Hematopoietic multipotent progenitor cell treated with erythropoietin and hydrocortisone succinate and interleukin-3 and kit ligand, for 15 days (in vitro differentiated cells): ENCODE measurements at places on chromosomes 12 and 14.

GRCh38 chr14:104685216-104685997 lies 4.0 kb upstream of the INF2 start:
- no peak for DNase-seq

DNA sequence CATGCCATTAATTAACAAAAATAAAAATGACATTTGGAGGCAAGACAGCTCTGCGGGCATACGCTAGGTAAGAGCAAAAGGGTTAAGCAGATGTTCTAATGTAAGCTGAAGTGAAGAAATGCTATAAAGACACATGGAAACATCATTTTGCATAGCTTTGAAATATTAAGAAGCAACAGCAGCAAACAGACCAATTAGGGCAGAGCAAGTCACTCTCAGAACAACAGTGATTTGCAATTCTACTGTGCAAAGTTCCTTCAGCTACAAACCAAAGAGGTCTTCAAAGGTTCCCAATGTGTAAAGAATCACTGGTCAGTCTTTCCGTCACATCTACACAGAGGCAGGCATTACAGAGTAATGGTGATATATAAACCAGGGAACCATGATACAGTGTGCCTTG lies 68.2 kb downstream of the PAPLN start:
- DNase-seq = no peak

DNA sequence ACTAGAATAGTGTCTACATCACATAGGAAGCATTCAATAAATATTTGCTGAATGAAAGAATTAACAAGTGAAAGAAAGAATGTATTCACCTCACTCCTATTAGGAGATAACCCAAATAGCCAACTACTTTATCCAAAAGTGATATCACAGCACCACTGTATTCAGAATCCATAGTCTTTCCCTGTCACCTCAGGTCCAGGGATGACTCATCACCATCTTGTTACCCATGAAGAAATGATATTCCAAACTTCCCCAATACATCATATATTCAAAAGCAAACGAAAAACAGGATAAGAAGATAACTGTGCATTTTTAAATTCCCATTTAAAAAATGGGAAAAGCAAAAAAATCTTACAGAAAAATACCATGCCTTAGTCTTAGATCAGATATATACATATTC lies 39.1 kb downstream of the TXNDC16 start:
- DNase-seq = no peak

- no peak for DNase-seq
Measured at GRCh38 chr12:11917501-11917900, 153.2 kb upstream of the BCL2L14 start.

DNA sequence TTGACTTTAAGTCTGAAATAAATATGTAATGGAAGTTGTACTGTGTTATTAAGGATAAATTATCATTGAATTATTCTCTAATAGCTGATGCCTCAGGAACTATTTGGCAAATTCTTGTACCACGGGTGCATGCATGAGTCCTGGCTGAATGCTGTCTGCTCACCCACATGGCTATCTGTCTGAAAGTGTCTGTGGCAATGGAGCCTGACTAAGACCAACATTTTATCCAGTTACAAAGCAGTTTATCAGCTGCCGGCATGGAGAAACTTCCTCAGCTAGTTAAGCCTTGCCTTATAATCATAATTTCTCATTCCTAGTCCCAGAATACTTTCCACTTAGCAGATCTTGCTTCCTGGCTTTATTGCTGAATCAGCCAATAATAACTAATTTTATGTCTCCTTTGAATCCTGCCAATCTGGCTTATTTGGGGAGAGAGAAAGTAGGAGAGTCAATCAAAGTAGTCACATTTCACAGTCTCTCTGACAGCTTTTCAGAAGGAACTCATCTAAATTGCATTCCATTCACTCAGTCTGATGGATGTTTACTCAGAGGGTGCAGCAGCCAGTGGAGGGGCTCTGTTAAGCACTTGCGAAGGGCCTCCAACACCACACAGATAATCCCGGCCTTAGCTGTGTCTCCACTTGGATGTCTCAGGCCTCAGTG lies 280.6 kb upstream of the CLEC14A start:
- DNase-seq = no peak

DNA sequence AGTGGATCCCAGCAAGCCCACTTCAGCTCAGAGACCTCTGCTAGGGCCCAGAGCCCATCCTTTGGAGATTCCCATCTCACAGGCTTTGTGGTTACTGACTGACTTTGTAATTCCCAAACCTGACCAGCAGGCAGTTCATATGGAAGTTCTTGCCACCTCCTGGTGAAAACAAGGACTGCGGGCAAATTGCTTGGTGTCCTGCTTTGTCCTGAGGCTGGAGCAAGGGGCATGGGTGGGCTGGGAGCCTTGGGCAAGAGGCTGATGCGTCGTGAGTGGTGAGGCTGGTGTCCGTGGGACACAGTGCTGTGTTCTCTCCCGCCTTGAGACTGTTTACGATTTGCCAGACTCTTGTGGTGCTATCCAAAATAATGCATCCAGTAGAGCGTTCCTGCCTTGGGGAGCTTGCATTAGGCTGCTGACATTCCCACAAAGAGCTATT lies 91.0 kb downstream of the LRRC74A start:
- peak; percentile 21 for DNase-seq

- no peak for DNase-seq
Measured at GRCh38 chr14:103132381-103133209, 9.3 kb downstream of the TNFAIP2 start.
